ENCODE measurements at places on chromosomes 1 and 21.
A peak's percentile ranks its signal among the peaks of the same experiment; 100 is the strongest.

DNA sequence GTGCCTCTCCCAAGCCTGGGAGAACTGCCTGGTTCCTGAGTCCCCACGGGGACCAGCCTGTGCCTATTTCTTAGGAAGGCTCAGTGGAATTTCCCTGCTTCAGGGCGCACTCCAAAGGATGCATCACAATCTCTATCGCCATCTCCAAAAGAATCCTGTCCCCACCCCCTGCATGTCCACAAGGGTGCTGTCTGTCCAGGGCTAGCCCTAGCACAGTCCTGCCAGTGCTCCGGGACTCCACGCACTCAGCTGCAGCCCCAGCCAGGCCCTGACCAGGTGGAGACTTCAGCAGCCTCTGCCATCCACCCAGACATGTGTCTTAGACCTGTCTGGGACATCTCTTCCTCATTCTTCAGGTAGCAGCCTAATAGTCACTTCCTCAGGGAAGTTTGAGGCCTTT is 199.7 kb downstream of the GRIK3 start:
- DNase-seq = no peak

DNA sequence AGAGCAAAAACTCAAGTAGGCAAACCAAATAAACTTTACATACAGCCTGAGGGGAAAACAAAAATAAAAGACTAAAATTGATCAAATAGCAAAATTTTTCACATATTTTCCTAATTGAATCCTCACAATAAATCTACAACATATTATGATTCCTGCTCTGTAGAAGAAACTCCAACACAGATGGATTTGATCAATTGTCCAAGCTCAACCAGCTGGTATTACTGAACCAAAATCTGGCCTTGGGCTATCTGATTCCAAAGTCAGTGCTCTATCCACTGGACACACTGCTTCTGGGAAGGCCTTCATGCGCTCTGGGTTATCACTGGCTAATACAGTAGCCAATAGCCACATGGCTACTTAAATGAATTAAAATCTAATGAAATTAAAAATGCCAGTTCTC is 39.3 kb downstream of the PCNX2 start:
- no peak for DNase-seq

GRCh38 chr1:236185687-236186086 is 43.3 kb downstream of the GPR137B start:
- DNase-seq = no peak

- no peak for DNase-seq
Observed at GRCh38 chr21:46116776-46117585, 19.1 kb downstream of the COL6A2 start.

GRCh38 chr1:146039844-146040194 is 18.3 kb upstream of the HJV start:
- no peak for DNase-seq

DNA sequence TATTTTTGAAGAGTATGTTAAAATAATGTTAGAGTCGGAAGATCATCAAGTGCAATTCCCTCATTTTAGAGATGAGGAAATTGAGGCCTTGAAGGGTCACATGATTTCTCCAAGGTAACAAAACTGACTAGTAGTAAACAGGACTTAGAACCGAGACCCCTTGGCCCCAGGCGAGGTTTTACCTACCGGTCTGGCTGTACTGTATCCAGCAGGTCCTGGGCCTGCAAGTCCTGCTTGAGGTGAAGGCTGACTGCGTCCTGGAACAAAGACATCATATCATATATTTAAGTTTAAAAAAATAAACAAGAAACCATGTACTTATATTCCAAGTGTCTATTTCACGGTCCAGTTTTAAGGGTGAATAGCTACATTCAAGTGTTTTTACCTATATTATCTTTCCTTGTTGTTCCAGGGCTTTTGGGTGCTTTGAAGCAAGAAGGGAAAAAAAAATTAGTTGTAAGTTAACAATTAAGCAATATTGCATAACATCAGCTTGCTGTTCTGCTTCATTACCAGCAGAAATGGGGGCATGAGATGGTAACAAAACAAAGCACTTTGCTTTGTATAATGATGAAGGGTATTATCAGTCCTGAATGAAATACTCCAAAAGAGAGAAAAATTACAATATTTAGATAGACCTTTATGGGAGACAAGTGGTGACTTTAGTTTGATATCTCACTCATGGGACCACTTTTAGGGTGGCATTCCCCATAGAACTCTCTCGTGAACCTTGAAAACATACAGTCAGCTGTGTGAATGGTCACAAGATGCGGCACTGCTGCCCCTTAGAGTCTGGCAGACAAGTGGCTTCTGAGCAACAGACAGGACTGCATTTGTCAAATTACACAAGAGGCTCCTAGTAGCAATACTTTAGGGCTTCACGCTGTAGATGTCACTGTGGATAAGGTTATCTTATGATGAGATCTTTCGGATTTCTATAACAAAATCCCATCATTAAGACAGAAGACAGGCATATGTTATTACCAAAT is 29.8 kb upstream of the CFAP298 start:
- no peak for DNase-seq

- no peak for DNase-seq
Observed at GRCh38 chr1:224457782-224458144, 23.2 kb upstream of the WDR26 start.

- DNase-seq = no peak
Observed at GRCh38 chr1:159594625-159595405, 7.2 kb downstream of the APCS start.

DNA sequence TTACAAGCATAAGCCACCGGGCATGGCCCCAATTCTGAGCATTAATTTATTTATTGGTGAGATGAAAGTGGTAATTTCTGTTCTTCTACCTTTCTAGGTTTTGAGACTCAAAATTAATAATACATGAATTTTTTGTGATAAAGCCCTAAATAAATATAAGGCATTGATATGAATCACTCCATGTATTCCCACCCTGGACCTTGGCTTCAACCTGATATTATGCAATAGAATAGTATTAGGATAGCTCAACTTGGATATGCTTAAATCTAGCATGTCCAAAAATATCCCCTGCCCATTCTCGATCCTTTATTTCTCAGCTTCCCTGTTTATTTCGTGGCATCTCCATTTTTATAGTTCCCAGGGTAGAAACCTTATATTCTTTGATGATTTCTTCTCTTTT is 2.5 kb downstream of the AGL start:
- no peak for DNase-seq

DNA sequence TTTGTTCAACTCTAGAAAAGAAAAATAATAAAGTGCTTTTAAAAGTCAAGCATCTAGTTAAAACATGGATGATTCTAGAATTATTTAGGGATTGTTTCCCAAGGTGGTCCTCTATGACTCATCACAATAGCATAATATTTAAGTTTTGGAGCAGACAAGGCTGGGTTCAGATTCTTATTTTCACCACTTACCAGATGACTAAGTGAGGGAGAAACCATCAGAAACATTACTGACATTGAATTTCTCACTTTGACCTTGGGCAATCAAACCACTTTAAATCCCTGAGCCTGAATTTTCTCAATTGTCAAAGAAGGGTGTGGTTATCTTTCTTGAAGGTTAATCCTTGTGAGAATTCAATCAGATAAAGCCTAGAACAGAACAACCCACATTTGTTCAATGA is 102.5 kb upstream of the PTGFR start:
- no peak for DNase-seq

GRCh38 chr21:17834639-17835354 is 15.6 kb upstream of the C21orf91 start:
- no peak for DNase-seq

- DNase-seq = no peak
Observed at GRCh38 chr21:31191553-31191952, 152.5 kb downstream of the TIAM1 start.

- DNase-seq = no peak
Observed at GRCh38 chr1:112983537-112984131, 27.6 kb upstream of the SLC16A1 start.

DNA sequence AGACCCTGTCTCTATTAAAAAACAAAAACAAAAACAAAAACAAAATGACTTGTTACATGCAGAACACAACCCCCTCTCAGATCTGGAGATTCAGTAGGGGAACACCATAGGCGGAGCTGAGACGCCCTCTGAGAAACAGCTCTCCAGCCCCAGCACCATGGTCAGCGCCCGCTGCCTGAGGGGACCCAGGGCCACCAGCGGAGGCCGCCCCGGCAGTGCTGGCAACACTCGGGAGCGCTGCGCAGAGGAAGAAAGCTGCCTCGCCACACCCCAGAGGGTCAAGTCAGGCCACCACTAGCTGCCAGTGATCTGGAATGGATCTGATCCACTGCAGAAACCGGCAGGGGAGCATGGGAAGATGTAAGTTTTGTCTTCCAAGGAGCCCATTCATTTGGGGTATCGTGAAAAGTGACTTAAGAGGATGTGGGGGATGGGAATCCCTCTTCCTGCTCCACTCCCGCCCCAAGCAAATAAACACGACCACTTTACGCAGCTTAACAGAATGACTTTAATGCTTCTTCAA is 3.1 kb downstream of the ACTA1 start:
- DNase-seq = peak; percentile 35

DNA sequence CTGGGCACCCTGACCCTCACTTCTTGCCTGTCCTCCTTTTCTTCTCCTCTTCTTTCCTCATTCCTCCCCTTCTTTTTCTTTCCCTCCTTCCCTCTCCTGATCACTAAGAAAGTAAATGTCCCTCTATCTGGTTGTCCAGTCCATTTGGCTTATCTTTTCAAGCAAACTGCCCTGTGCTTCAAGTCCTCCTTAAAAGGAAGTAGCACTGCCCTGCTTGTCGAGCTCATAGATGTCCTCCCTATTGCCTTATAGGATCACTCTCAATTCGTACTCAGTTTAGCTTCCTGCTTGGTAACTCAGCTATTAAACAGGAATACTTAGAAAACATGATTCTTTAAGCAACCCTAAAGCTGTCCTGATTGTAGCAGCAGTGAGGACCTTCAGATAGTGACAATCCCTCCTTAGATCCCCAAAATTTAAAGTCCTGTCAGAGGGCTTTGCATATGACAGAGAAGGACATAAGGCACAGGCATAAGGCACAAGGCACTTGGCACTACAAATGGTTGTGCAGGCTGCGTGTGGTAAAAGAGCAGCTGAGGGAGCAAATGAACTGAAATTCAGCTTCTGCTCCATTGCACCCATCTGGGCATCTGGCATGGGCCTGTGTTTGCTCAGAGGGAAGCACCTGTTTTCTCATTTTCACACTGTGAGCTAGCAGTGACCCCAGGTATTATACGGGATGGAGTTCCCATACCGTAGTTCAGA is 26.1 kb upstream of the SLAMF6 start:
- no peak for DNase-seq

DNA sequence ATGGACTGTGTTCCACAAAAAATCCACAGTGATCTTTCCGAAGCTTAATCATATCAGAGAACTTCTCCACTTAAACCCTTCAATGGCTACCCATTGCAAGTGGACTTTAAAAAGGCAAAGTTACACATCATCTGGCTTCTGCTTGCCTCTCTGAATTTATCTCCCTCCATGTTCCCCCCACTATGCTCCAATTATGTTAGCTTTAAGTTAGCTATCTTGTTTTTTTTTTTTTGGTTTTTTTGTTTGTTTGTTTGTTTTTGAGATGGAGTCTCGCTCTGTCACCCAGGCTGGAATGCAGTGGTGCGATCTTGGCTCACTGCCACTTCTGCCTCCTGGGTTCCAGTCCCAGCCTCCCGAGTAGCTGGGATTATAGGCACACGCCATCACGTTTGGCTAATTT is 166.4 kb upstream of the ADGRL2 start:
- DNase-seq = no peak

- no peak for DNase-seq
Observed at GRCh38 chr1:75528001-75528400, 82.9 kb downstream of the SLC44A5 start.

DNA sequence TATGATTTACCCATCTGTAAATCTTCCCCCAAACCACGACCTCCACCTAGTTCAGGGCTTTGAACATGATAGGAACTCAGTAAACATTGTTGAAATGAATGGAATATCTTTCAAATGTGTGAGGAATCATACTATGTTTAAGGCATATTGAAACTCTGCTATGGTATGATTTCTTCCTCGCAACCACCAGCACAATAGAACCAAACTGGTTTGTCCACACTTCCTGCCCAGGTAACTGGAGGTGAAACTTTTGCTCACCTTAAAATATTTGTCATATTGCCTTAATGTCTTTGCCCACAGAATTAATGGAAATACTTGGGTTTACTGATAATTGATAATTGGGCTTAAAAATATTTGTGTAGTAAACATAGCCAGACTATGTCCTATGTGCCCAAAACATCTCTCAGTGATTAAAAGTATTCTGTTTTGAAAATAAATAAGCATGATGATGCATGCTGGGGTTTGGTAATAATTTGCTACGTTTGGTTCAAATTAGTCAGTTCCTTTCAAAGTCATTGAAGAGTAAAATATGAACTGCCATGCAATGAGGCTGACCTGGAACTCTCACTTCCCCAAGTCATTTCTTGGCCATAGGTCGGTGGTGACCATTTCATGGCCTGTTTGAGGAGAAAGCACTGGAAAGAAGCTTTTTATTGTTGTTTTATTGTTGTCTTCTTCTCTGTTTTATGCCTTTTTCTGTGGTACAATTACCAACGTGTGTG is 73.3 kb downstream of the TNFSF18 start:
- no peak for DNase-seq

- DNase-seq = no peak
Observed at GRCh38 chr1:36885540-36886357, 148.6 kb downstream of the GRIK3 start.

GRCh38 chr21:42534421-42535378 is 21.0 kb downstream of the SLC37A1 start:
- DNase-seq = no peak

DNA sequence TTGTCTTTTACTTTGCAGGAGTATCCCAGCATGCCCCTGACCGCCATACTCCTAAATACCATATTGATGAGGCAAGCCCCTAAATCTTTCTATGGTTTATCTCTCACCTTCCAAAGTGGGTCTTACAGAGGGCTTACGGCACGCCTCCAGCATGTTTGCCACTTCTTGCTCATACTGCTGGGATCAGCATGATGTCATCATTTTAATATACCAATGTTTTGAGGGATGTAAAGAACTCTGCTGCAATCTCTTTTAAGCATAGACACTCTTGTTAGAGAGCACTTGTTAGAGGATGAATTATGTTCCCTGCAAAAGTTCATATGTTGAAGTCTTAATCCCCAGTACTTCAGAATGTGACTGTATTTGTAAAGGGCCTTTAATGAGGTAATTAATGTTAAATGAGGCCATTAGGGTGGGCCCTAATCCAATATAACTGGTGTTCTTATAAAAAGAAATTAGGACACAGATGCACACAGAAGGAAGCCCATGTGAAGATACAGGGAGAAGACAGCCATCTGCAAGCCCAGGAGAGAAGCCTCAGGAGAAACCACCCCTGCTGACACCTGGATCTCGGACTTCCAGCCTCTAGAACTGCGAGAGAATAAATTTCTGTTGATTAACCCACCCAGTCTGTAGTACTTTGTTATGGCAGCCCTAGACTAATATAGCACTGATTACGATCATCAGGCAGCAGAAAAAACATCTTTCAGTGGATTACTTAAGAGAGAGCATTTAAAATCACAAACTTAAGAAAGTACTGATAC is 16.4 kb upstream of the ABCB10 start:
- DNase-seq = no peak

- no peak for DNase-seq
Observed at GRCh38 chr1:204406621-204407020, 5.0 kb downstream of the PPP1R15B start.

- no peak for DNase-seq
Observed at GRCh38 chr1:38962113-38962512, 20.5 kb upstream of the RHBDL2 start.

Data from HEK293T (cell line).